ENCODE measurements at places on chromosomes 12 and 14. TPM values are rescaled to one million over a fixed set of nuclear protein-coding genes. Genes with fewer than 3 reads are reported as not detected.

XRCC3 gene
- 15.1 TPM for total RNA-seq

DNA sequence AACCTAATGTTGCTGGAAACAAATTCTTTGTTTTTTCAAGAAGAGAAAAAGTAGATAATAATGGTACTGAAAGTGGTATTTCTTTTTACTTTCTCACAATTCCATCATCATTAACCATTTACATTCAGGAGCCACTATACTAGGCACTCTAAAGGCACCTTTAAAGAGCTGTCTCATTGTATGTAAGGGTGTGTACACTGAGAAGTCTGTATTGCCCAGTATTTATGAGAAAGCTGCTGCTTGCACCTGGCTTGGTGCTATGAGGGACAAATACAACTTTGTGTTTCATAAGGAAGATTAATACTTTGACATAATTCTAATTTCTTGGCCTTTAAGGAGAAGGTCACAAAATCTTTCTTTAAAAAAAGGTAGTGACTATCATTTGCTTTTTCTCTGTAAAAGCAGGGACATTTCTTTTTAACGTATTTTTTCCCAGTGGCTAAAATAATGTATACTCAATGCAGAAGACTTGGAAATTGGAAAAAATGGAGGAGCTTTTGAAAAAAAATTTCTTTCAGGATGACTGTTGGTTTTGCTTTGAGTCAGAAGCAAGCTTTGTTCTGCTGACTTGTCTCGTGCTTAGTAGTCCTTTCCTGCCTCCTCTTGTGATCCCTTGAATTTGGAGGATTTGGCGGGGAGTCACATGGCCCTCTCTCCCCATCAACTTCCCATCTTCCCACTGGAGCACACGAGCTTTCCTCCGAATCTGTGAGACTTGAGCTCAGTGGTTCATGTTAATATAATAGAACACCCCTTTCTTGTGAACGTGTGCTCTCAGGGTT is 50.1 kb downstream of the RASSF3 start:
- H3K4me1 ChIP-seq = peaks cover 34% of the 10 kb centered on the region
- DNase-seq = no peak
- peaks cover 11% of the 10 kb centered on the region for H3K36me3 ChIP-seq
- peak overlapping the region; percentile 42 for H3K27ac ChIP-seq

GRCh38 chr12:108356835-108357806 is 18.0 kb upstream of the CMKLR1 start:
- DNase-seq = no peak
- H3K4me3 ChIP-seq = no peak overlapping the region
- no peaks in the 10 kb centered on the region for H3K27me3 ChIP-seq
- H3K36me3 ChIP-seq = no peaks in the 10 kb centered on the region
- no peaks in the 10 kb centered on the region for H3K4me1 ChIP-seq

GRCh38 chr12:103817791-103818190 is 23.2 kb downstream of the NT5DC3 start:
- peaks cover 7% of the 10 kb centered on the region for H3K36me3 ChIP-seq
- no peak overlapping the region for H3K27ac ChIP-seq
- H3K27me3 ChIP-seq = no peaks in the 10 kb centered on the region
- no peak for DNase-seq
- no peaks in the 10 kb centered on the region for H3K4me1 ChIP-seq

- H3K36me3 ChIP-seq = no peaks in the 10 kb centered on the region
- no peak overlapping the region for H3K4me3 ChIP-seq
- no peak for DNase-seq
- no peaks in the 10 kb centered on the region for H3K4me1 ChIP-seq
- no peaks in the 10 kb centered on the region for H3K27me3 ChIP-seq
- H3K27ac ChIP-seq = no peak overlapping the region
These were observed 41.0 kb upstream of the AMIGO2 start for GRCh38 chr12:47120736-47121135.

- no peak overlapping the region for H3K4me3 ChIP-seq
- DNase-seq = no peak
- H3K27ac ChIP-seq = no peak overlapping the region
- no peaks in the 10 kb centered on the region for H3K36me3 ChIP-seq
- no peaks in the 10 kb centered on the region for H3K27me3 ChIP-seq
These were observed 11.1 kb downstream of the ABCB9 start for GRCh38 chr12:122955156-122955555.

- no peak overlapping the region for H3K4me3 ChIP-seq
- H3K4me1 ChIP-seq = no peaks in the 10 kb centered on the region
- no peak overlapping the region for H3K27ac ChIP-seq
- DNase-seq = no peak
- H3K36me3 ChIP-seq = no peaks in the 10 kb centered on the region
- no peaks in the 10 kb centered on the region for H3K27me3 ChIP-seq
These were observed 94.6 kb downstream of the PPM1A start for GRCh38 chr14:60343571-60344071.

LETMD1 gene
- 71.7 TPM for total RNA-seq

CINP gene
- total RNA-seq = 18.4 TPM

DNA sequence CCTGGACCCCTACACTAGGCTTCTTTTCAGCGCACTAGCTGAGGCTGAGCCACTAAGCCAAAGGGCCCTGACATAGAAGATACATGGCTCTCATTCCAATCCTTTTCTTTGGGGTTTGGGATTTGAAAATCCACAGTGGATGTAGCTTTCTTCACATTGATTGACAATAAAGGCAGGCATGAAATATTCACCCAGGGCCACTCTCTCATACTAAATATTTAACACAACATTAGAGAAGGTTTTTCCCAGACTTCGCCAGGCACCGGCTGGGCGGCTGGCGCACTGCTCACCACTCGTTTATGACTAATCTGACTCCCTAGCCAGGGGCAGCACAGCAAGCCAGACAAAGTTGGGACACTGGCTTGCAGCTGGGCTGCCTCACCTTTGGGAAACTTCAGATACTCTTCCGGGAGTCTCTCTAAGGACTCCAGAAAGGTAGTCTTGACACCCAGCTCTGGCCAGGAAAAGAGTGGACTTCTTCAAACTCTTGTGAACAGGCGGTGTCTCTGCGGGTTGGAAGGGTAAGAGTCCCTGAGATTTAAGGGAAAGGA is 699 bp upstream of the HOXC11 start:
- H3K36me3 ChIP-seq = no peaks in the 10 kb centered on the region
- no peak for DNase-seq
- no peak overlapping the region for H3K27ac ChIP-seq
- H3K27me3 ChIP-seq = peaks cover 99% of the 10 kb centered on the region
- no peak overlapping the region for H3K4me3 ChIP-seq

GRCh38 chr14:103820908-103821307 is 26.5 kb downstream of the PPP1R13B start:
- H3K4me3 ChIP-seq = no peak overlapping the region
- DNase-seq = no peak
- peaks cover 2% of the 10 kb centered on the region for H3K4me1 ChIP-seq
- no peaks in the 10 kb centered on the region for H3K27me3 ChIP-seq
- no peak overlapping the region for H3K27ac ChIP-seq

CLEC4A gene
- 0.82 TPM for total RNA-seq

- H3K4me1 ChIP-seq = no peaks in the 10 kb centered on the region
- H3K27me3 ChIP-seq = no peaks in the 10 kb centered on the region
- H3K27ac ChIP-seq = no peak overlapping the region
- no peak overlapping the region for H3K4me3 ChIP-seq
These were observed 160.1 kb downstream of the EPS8 start for GRCh38 chr12:15629108-15629507.

FGF23 gene
- not detected for total RNA-seq

GRCh38 chr14:72904840-72905561 is 11.1 kb upstream of the DPF3 start:
- no peak overlapping the region for H3K4me3 ChIP-seq
- no peak overlapping the region for H3K27ac ChIP-seq
- no peaks in the 10 kb centered on the region for H3K4me1 ChIP-seq
- no peaks in the 10 kb centered on the region for H3K27me3 ChIP-seq

DNA sequence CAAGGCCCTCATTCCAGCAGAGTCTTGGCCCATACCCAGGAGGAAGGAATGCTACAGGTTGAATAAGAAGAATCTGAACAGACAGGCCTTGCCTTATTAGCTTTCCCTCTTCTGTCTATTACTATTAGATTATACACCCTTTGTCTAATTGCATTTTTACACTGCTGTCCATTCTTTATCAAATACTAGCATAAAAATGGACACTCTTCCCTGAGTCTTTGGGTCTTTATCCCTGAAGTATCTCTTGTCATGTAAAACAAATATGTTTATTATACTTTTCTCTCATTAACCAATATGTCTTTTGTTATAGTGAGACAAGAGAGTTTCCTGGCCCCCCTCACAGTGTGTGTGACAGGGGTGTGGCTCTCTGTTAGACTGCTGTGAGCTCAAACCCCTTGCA is 897.4 kb upstream of the SEL1L start:
- H3K27me3 ChIP-seq = no peaks in the 10 kb centered on the region
- H3K36me3 ChIP-seq = no peaks in the 10 kb centered on the region
- no peak for DNase-seq
- H3K4me3 ChIP-seq = no peak overlapping the region
- H3K4me1 ChIP-seq = no peaks in the 10 kb centered on the region

PPFIA2 gene
- total RNA-seq = not detected

- no peaks in the 10 kb centered on the region for H3K4me1 ChIP-seq
- H3K4me3 ChIP-seq = no peak overlapping the region
- no peaks in the 10 kb centered on the region for H3K36me3 ChIP-seq
These were observed 92.8 kb upstream of the TMCC3 start for GRCh38 chr12:94743174-94743573.

DNA sequence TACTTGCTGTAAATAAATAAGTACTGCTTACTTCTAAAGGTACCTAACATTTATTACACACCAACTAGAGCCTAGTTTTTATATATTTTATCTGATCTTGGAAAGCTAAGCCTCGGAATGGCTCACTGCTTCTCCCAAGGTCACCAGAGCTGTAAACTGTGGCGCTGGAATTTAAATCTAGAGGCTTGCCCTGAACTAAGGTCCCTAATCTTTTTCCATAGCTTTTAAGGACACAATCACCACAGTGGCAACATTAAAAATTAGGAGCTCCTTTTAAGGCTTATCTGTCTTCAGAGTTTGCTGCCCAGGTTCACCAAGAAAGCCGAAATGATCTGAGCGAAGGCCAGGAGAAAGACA is 670 bp downstream of the CCNB1IP1 start:
- no peak for DNase-seq
- H3K27me3 ChIP-seq = no peaks in the 10 kb centered on the region
- H3K27ac ChIP-seq = peak overlapping the region; percentile 67

GRCh38 chr12:110316861-110317260 is 35.8 kb downstream of the ATP2A2 start:
- H3K27ac ChIP-seq = no peak overlapping the region
- no peak overlapping the region for H3K4me3 ChIP-seq
- H3K4me1 ChIP-seq = no peaks in the 10 kb centered on the region
- no peak for DNase-seq

DNA sequence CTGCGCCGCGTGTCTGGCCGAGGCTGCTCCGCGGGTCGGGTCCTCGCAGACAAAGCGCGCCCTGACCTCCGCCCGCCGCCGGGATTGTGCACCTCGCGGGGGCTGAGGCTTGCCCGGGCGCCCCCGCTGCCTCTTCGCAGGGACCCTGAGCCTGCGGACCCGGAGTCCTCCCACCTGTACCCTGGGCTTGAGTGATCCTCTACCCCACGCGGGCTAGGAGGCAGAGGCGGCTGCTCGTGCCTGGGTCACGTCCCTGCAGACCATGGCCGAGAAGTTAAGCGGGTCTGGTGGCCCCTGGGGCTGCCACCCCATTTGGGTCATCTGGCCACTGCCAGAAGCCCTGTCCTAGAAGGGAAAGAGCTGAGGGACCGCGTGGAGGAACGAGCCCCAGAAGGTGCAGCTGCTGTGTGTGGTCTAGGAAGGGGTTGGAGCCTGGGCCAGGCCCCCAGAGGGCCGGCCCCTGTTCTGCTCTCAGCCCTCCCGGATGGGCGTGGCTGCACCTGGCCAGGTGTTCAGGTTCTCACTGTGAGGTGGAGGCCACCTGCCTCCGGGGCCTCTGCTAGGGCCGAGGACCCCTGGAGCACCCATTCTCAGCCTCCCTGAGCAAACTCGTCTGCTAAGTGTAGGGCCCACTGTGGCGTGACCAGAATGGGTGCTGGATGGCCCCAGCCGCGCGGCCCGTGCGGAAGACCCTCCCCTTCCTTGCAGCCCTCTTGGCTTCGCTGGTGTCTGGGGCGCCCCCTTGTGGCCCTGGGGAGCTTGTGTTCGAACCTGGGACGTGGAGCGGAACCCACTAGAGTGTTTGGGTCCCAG is 49.6 kb downstream of the LRCOL1 start:
- no peak overlapping the region for H3K27ac ChIP-seq
- H3K4me3 ChIP-seq = peak overlapping the region; percentile 51
- H3K4me1 ChIP-seq = peaks cover 33% of the 10 kb centered on the region
- H3K36me3 ChIP-seq = peaks cover 6% of the 10 kb centered on the region

CIROP gene
- not detected for total RNA-seq

C14orf180 gene
- not detected for total RNA-seq

PLEKHG3 gene
- total RNA-seq = 27.3 TPM

Measured in T-cell (primary cell).